Ureter (tissue), 1 donor: ENCODE measurements at places on chromosomes 3 and 15. TPM values are rescaled to one million over a fixed set of nuclear protein-coding genes. Genes with fewer than 3 reads are reported as not detected.

- DNase-seq, result no peak
Measured at GRCh38 chr3:42688016-42688415, 2.7 kb downstream of the KLHL40 start.

- no peak for DNase-seq
Measured at GRCh38 chr15:24761704-24762302, 86.2 kb downstream of the NPAP1 start.

DNA sequence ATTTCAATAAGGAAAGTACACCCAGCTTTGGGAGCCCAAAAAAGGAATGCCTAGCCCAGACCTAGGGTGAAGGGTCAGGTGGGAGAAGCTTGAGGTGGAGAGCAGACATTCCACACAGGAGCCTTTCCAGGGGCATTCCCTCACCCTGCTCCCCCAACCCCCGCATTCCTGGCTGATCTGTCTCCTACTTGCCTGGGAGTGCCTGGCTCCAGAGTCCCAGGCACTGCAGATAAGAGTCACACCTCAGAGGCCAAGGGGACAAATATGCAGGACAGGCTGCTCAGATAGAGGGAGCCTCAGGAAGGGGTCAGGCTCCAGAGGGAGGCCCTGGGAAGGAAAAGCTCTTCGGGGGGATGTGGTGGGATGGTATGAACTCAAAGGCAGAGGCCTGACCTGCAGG, 20.8 kb upstream of the HCN4 start:
- DNase-seq, result no peak

DNA sequence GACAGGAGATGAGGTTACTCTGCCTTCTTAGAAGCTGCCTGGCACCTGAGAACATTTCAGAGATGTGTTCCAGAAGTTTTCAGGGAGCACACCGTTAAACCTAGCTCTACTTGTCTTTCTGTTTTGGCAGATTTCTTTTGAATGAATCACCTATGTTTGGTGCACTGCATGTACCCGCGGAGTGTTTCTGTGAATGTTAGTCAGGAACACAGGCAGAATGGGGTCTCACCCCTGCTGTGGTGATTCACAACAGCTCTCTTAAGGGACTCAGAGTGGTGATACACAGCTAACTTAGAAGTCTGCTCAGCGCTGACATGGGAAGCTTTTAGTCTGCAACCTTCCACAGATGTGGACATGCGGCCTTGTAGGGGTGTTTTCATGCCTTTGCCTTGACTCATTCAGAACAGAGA, 24.0 kb downstream of the TSEN2 start:
- no peak for DNase-seq

DNA sequence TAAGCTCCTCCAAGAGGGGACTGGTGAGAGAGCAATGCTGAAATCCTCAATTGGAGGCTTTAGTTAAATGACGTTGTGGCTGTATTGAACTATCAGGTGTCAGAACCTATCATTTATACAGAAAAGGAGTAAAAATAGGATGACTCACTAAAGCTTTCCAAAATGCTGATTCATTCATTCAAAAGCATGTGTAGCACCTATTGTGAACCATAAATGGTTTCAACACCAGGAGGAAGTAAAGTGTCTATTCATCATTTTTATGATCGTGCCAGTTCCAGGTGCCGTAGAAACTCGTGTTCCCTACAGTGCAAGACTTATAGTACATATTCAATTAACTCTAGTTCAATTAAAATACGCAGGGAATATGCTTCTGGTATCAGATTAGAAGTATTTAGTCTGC, 66.5 kb upstream of the ARRDC4 start:
- DNase-seq, result no peak

GRCh38 chr15:68814596-68814995, 6.1 kb downstream of the ANP32A start:
- DNase-seq, result no peak

- DNase-seq, result no peak
Measured at GRCh38 chr15:101239724-101240136, 12.1 kb downstream of the CHSY1 start.

DNA sequence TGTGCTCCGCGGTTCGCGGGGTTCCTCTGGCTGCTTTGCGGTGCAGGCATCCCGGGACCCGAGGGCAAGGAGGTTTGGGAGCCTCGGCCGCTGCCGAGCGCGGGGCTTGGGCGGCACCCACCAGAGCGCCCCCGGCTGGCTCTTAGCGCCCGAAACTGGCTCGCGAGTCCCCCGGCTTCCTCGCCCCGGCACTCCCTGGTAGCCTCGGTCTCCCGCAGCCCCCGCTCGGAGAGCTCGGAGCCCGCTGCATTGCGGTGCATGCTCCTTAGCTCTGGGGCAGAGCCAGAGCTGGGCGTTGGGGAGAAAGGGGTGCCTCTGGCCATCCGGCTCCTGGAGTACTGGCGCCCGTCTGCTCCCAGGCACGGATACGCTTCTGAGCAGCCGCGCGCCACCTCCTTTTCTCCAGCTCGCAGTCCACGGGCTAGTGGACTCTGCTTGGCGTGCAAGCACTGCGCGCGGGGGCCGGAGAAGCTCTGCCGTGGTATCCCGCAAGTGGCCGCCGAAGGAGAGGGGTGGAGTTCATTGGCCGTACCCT, 753 bp downstream of the EPHB1 start:
- no peak for DNase-seq

GRCh38 chr15:77832874-77833273, 200.2 kb upstream of the LINGO1 start:
- no peak for DNase-seq

GRCh38 chr3:64122476-64122875, 99.2 kb upstream of the PSMD6 start:
- DNase-seq, result no peak

DNA sequence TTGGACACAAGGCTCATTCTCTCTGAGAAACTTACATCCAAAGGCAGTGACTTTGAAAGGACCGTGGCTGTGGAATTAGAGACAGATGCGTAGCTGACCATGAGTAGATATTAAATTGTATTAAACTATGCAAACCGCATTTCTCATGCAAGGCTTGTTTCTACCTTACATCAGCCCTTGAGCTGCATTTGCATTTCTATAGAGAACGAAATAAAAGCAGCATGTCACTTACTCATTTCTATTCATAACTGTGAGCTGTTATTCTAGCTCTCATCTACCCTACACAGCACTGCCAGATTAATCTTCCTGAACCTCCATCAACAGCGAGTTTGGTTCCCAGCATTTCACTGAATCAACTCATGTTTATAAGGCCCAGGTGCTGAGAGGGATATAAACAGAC, 72.3 kb downstream of the THSD4 start:
- DNase-seq, result no peak

- DNase-seq, result peak; percentile 100
Measured at GRCh38 chr3:131381445-131382291, at the start of gene NUDT16. NUDT16 (plus strand) TSS chr3:131381774; CDS start chr3:131381805, 31 bp downstream.

DNA sequence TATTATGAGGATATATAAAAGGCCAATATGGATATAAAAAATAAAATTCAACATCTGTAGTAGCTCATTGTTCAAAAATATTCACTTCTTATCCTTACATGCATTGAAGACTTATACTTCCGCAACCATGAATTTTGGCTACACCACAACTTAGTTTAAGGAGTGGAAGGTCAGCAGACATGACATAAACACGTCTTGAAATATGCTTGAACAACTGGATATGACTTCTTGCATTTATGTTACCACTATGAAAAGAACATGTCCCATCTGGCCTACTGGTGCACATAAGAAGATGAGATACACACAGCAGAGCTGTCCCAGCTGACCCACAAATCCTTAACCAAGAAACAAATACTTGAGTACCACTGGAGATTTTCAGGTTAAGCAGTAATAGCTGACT, 52.1 kb downstream of the MYO9A start:
- no peak for DNase-seq

DNA sequence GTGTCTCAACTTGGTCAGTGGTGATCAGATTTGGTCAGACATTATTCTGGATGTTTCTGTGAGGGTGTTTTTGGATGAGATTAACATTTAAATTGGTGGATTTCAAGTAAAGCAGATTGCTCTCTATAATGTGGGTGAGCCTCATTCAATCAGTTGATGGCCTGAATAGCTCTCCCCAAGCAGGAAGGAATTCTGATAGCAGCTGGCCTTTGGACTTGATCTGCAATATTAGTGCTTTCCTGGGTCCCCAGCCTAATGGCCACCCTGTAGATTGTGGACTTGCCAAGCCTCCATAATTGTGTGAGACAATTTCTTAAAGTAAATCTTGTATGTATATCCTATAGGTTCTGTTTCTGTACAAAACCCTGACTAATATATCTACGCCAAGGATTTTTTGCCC, 153.9 kb upstream of the TBL1XR1 start:
- DNase-seq, result no peak

DNA sequence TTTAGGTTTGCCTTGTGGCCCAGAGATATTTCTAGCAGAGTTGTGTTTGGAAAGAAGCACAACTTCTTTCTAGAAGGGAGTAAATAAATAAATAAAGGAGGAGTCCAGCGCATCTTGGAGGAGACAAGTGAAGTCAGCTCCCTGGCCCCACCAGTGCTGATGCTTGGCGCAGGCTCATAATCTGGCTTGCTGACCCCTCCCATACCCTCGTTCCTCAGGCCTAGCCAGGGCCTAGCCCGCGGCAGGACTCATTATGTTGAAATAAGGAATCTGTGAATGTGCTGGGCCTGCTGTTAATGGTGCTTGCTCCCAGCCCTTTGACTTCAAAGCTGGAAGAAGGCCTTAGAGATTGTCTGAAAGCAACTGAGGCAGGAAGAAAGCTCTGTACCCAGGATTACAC, 3.1 kb downstream of the ZNF710 start:
- no peak for DNase-seq

The TUSC7 gene
- total RNA-seq, result not detected

The GOLGB1 gene
- 92.7 TPM for total RNA-seq
